ENCODE measurements at places on chromosomes 5 and 9.

GRCh38 chr5:122586351-122586750 lies 188.5 kb upstream of the SNX2 start:
- DNase-seq = no peak

DNA sequence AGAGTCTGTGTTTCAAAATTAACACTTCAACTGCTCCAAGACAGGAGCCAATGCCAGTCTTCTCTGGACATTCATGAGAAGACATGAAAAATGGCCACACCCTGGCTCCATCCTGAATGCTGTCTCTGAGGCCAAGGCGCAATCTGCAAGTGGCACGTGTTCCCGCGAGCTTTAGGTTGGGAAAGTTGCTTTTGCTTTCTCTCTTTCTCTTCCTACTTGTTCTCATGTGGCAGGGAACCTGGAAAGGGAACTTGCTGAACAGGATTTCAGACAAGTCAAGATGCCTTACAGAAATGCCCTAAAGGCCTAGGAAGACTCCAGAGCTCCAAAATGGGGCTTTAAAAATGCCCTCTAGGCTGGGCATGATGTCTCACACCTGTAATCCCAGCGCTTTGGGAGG lies 91.9 kb upstream of the OTULINL start:
- DNase-seq = no peak

- no peak for DNase-seq
Observed at GRCh38 chr5:179330186-179330900, 14.9 kb downstream of the ADAMTS2 start.

GRCh38 chr5:151173711-151174611 lies 16.4 kb upstream of the ANXA6 start:
- DNase-seq = no peak

DNA sequence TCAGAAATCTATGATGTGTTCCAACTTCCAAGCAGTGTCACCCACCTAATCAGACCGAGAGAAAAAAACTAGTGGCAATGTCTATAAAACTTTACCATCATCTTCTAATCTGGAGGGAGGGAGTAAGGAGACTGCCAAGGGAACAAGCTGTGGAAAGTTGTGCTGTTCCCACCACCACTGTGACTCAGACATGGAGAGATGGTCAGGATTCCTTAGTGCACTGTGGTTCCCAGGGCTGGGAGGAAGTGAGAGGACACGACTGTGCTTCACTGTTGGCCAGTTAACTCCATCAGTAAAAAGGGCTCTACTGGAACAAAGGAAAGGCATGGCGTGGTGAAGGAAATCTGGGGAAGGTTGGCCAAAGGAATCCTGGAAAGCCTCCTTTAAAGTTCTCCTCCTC lies 18.8 kb downstream of the TICAM2 start:
- DNase-seq = no peak

- DNase-seq = no peak
Observed at GRCh38 chr9:95634536-95634935, 117.8 kb upstream of the PTCH1 start.

GRCh38 chr5:149550594-149551226 lies 529 bp downstream of the CSNK1A1 start:
- no peak for DNase-seq

GRCh38 chr9:96088510-96088909 lies 213.0 kb downstream of the ERCC6L2 start:
- DNase-seq = no peak

- no peak for DNase-seq
Observed at GRCh38 chr9:68802525-68803015, 97.5 kb downstream of the PIP5K1B start.

DNA sequence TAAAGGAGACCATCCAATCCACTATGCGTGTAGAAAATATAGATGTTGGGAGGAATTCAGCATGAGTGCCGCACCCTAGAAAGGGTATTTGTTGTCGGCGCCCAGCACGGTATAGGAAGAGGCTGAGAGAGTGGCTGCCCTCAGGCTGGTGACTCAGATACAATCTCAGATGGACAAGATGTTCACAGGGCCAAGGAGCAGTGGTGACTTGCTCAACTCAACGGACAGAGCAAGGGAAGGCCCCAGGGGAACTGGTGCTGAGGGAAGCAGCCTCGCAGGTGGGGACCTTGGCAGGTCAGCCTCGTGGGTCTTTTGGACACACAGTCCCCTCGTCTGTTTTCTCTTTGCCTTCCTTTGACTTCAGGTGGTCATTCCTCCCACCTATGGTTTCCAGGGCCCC lies 28.0 kb upstream of the IRX2 start:
- DNase-seq = no peak

GRCh38 chr5:151592855-151593408 lies 1.8 kb upstream of the FAT2 start:
- no peak for DNase-seq

DNA sequence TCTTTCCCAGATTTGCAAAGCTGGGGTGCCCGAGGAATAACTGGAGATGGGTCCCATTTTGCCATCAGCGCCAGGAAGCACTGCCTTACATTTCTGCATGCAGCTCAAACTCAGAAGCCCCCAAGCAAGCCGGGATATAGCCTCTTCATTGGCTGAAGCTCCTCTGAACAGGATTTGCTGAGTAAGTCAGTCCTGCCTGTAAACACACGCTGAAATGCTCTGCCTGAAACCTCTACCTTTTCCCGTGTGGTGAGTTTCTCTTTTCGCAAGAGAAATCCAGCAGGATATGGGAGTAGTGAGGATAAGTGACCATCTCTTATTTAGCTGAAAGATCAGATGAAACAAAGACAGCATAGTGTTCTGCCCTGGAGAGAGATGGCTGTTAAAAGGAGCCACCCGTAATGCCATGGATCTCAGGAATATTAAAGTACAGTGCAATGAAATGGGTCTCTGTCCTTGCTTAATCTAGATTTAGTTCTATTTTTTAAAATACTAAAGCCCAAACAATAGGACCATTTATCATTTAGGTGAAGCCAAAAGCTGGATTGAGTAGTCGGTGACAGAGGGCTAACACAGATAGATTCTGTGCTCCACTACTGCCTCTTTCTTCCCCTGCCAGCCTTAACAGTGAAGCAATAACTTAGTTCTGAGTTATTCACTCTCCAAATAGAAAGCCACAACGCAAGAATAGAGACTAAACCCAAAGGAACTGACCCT lies 177.5 kb upstream of the PPP2R2B start:
- no peak for DNase-seq

GRCh38 chr9:119213471-119213870 lies 155.8 kb downstream of the BRINP1 start:
- DNase-seq = no peak

GRCh38 chr5:54541823-54542783 lies 24.5 kb downstream of the SNX18 start:
- DNase-seq = no peak

DNA sequence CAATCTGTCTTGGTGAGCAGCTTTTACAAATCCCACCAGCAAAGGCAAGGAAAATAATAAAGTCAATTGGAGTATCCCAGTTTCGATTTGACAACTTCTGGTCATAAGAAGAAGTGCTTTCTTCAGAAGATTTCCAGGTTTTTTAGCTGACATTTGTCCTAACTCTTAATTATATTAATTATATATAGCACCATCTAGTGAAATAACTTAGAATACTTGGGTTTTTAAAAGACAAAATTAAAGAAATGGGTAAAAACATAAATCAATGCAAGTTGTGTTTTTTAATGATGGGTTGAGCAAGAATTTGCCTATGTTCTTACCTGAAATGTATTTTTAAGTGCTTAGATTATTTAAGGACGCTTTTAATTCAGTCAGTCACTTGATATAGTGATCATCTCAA lies 421.8 kb downstream of the ACTL7B start:
- no peak for DNase-seq

DNA sequence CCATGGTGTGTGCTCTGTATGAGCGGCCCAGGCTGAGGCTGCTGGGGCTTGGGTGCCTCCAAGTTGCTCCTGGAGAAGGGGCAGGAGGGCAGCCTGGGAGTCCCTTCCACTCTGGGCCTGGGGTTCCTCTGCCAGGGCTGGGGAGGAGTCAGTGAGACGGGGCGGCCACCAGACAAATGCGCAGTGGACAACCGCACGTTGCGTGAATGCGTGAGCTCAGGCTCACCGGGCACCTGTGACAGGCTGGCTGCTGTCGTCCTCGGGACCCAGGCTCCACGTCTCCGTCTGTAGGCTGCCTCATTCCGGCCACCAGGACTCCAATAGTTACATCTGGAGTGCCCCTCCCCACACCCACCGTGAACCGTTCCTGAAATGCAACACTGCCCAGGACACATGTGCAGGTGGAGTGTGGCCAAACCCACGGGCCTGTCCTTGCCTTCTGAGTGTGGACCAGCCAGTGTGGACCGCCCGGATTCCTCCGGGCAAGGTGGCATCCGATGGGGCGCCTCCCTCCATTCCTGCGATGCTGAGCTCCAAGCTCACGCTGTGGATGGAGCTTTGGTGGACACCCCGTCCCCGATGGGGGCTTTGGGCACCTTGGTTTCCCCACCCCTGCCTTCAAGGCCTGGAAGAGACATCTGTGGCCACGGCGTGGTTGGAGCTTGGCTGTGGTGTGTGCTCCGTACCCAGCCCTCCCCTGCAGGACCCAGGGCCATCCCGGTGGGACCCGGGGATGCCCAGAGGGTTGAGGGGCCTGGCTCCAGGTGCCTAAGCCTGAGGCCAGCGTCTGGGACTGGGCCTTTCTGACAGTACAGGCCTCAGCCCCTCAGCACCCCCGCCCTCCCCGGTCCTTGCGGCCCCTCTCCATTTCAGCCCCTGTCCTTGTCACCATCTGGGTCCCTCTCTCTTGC lies 34.0 kb upstream of the RXRA start:
- DNase-seq = no peak
